Activated naive CD4-positive, alpha-beta T cell treated with anti-CD3 and anti-CD28 coated beads, Interleukin-2, amount 10 ng/mL, durations not matched to agents 7 days and 5 days (primary cell): ENCODE measurements at places on chromosomes 12 and 14.

GRCh38 chr14:95421741-95422140, 94.7 kb downstream of the SYNE3 start:
- no peak for DNase-seq

DNA sequence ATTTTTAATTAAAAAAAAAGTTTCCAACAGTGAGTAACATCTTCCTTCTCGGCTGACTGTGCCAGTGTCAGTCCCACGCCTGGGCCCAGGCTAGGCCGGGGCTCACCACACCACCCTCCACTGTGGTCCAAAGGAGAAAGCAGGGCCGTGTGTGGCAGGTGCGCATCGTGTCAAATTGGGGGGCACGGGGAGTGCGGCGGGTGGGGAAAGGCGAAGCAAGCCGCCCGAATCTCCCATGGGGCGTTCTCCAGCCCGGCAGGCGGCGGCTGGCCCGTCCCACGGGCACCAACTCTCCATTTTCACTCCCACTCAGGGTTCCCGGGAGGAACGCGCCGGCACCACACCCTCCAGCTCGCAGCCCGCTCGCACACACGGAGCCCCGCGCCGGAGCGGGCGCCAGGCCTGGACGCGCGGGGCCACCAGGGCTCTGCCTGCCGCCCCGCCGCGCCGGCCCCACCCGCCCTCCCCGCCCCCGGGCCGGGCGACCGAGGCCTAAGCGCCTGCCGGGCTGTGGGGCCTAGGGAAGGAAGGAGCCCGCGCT, 604 bp downstream of the EEA1 start:
- DNase-seq: peak; percentile 49

DNA sequence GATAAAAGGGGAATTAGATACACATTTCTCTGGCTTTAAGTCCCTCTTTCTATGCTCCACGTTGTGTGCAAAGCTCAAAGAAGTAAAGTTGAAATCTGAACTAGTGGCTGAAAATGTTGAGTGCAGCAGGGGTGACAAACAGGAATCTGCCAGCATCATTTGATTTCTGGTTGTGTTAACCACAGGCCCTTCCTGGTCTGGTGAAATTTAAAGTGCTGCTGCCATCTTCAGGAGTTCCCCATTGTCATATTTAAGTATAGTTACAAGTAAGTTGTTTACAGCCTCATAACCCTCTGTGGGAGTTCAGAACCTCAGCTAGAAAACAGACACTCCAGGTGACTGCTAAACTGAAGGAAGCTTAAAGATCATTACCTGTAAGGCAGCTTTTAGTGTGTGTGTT, 90.9 kb upstream of the CCDC196 start:
- DNase-seq: peak; percentile 50

DNA sequence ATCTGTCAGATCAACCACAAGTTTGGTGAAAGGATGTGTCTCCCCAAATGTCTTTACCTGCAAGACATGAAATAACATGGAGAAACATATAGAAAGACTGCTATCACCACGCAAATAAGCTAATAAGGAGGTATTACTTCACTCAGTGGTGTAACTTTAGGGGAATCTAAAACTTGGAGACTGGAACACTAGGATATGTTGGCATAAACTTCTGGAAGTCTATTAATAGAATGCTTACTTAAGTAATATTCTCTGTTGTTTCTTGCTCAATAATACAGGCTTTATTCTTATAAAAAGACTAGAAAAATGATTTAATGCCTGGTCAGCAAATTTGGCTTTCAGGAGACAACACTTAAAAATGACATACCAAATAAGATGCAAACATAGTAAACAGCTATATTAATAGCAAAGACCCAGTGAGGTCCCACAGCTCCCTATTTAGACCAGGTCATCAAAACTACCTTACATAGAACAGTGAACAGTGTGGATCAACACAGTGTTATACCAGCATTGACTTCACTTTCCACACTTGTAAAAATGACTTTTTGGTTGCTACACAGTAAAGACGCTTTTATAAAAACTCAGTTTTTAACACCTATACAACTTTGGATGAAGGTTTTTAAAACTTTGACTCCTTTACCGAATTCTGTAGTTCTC, 18.9 kb upstream of the HAL start:
- no peak for DNase-seq

DNA sequence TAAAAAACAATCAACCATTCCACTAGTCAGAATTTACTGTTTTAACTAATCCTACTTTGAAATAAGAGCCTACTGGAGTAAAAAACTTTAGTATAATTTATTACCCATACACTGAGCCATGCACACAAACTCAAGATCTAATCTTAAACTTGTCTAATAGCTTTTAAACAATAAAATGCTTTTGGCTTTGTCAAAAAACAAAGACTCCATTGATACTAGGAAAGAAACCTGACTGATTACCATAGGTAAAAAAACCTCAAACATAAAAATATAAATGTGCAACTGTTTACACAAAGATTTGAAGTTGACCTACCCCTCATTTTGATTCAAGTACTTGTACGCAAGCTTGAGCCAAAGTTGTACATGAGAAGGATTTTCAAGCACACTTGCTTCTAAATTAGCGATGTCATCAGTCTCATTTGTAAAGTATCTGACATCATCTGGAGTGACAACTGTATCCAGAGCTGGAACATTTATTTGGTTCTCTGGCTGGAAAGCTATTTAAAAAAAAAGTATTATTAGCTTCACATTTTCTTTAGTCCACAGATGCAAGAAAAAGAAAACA, 36.1 kb downstream of the ZFC3H1 start:
- no peak for DNase-seq

GRCh38 chr12:132305991-132306884, 23.2 kb downstream of the GALNT9 start:
- no peak for DNase-seq

- peak; percentile 88 for DNase-seq
Measured at GRCh38 chr12:51531978-51532497, 59.0 kb upstream of the SCN8A start.

DNA sequence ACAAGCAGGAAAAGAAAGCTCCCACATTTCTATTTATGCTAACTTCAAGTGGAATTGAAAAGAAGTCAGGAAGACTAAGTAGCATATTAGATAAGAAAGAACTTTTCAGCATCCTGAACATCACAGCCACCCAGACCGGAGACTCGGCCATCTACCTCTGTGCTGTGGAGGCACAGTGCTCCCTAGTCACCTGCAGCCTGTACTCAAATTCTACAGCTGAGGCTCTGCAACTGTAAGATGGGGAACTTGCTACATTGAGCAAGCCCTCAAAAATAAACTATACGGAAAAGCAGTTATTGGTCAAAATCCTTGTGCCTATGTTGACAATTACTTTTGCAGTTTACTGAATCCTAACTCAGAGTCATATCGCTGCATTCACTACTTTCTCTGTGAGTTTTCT, 361.9 kb downstream of the DAD1 start:
- no peak for DNase-seq

DNA sequence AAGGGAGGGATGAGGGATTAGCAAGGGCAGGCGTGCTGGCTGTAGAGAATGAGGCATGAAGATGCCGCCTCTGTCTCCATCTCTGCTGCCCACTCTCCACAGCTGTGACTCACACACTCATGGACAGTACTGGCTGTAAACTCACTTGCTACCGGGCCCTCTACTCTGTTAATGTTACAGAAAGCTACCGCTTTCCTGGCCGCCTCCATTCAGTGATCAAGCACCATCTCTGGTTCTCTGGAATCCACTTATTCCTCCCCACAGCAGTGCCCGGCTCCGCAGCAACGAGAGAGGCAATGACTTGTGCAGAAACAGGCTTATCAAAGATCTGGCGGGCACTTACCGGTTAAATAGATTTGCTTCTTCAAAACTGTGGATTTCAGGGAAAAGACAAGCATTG, 34.8 kb downstream of the AMN start:
- DNase-seq: no peak

GRCh38 chr12:104360983-104361707, 57.6 kb downstream of the EID3 start:
- DNase-seq: no peak

GRCh38 chr14:22976620-22977433, 5.5 kb downstream of the AJUBA start:
- DNase-seq: no peak

DNA sequence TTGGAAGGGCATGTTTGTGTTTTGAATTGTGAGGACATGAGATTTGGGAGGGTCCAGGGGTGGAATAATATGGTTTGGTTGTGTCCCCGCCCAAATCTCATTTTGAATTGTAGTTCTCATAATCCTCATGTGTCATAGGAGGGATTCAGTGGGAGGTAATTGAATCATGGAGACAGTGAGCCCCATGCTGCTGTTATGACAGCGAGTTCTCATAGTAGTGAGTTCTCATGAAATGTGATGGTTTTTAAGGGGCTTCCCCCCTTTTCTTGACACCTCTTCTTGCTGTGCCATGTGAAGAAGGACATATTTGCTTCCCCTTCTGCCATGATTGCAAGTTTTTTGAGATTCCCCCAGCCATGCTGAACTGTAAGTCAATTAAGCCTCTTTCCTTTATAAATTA, 260.0 kb downstream of the DUSP6 start:
- no peak for DNase-seq

DNA sequence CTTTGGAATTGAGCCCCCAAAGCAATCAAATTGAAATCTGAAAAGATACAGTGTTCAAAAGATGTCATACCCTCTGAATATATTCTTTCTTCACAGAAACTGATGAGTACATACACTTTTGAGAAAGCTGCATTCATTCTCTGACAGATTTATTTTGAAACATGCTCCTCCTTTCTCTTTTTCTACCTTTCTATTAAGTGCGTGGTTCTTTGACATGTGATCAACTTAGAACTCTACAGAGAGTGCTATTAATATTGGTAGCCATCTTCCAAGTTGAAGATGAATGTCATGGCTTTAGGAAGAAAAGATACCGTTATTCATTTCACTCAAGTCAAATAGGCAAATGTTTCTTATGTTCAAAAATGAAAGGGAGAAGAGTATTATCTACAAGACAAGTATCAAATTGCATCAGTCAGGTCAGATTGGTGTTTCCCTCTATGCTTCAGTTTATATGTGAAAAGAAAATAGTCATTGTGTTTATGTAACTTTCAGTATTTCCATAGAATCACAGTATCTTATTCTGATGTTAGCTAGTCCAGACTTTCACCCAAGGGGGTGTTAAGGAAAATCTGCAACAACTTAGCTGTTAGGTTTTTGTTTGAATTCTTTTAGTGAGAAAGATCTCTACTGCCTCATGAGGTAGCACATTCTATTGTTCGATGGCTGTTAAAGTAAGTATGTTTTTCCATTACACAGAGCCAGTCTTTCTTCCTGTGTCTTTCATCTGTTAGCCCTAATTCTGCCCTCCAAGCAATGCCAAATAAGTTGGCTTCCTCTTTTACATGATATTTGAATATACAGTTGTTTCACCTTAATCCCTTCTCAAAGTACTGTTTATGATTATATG, 55.4 kb upstream of the GARIN2 start:
- DNase-seq: no peak

DNA sequence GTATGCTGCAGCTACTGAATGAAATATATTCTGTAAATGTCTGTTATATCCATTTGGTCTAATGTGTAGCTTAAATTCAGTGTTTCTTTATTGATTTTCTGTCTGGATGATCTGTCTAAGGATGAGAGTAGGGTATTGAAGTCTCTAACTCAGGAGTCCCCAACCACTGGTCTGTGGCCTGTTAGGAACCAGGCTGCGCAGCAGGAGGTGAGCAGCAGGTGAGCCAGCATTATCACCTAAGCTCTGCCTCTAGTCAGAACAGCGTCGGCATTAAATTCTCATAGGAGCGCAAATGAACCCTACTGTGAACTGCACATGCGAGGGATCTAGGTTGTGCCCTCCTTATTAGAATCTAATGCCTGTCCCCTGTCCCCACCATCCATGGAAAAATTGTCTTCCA, 329.7 kb upstream of the RGS6 start:
- no peak for DNase-seq

DNA sequence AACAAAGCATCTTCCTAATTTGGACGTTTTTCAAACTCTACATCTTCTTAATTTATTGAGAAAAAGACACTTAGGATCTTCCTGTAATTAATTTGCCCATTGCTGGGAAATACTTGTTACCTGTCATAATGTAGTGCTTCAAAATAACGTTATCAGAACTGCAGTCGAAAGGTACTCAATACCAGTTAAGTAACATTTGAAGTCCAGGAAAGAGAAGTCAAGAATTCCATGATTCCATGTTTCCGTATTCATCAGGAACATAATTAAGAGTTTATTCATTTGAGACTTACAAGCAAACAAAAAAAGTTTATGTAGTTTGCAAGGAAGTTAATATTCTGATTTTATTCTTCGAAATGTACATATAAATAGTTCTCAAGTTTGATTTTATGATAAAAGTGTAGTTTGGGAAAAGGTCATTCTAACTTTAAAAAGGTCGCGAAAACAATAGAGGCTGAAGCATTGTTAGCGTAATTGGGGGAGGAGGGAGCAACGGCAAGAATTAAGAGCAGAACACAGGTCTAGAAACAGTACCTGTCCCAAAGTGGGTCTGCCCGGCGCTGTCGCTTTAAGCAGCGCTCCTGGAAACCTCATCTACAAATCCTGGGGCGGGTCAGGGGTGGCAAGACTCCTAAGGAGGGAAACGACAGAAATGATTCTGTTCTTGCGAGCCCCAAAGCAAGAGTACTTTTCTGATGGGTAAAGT, 1.2 kb upstream of the KCNMB4 start:
- DNase-seq: no peak

DNA sequence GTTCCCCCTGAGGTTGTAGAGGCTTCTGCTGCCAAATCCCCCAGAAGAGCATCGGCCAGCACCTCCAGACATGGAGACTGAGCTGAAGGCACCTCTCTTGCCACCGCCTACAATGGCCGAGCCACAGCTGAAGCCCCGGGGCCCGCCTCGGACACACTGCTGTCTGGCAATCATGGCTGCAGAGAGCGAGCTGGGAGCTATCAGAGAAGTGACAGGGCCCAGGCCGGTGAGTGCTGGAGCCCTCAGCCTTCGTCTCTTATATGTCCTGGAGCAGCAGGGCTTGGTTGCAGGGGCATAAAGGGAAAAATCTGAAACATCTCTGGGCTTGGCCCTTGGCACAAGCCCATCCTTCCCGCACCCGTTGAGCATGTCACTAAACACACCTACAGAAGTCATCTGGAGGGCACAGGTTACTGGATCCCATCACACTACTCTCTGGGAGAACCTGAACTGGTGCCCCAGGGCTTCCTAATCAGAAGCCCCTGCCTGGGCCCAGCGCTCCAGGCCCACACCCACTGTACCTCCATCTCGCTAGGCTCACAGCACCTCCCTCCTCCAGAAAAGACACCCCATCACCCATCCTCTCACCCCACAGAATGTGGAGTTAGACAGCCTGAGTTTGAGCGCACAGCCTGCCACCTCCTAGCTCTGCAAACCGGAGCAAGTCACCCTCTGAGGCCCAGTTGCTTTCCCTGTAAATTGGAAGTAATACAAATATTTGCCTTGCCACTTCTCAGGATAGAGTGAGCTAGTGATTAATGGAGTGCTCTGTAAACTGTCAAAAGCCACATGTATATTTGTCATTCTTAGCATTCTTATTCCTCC, at the start of gene KRT4:
Gene KRT4, minus strand, starts transcription at position 232 of the 825 bp plus-strand sequence. Its CDS starts 58 bp downstream, at position 174.
- no peak for DNase-seq
